ENCODE measurements at places on chromosomes 16 and 17.

GRCh38 chr17:74373838-74374606 lies 6.7 kb downstream of the GPR142 start:
- DNase-seq = no peak

GRCh38 chr17:41957869-41958439 lies 8.6 kb upstream of the CNP start:
- no peak for DNase-seq

- DNase-seq = no peak
Observed at GRCh38 chr16:85057948-85058347, 30.4 kb downstream of the KIAA0513 start.

GRCh38 chr16:2831203-2831602 lies 1.1 kb downstream of the ZG16B start:
- DNase-seq = no peak

DNA sequence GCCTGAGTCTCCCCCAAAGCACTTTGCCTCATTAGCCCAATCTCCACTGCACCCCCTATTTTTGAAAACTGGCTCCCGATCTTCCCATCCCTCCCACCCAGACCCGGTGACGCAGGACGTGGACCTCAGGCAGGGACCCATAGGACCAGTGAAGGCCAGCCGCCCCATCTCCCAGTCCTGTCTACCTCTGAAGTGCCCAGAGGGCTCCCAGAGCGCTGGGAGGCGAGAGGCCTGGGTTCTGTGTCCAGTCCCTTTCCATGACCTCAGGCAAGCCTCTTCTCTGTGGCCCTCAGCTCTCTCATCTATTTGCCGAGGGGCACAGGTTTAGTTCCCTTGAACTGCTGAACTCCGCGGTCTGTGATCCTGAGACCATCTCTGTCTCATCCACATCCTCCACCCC lies 714 bp downstream of the TNS4 start:
- no peak for DNase-seq

DNA sequence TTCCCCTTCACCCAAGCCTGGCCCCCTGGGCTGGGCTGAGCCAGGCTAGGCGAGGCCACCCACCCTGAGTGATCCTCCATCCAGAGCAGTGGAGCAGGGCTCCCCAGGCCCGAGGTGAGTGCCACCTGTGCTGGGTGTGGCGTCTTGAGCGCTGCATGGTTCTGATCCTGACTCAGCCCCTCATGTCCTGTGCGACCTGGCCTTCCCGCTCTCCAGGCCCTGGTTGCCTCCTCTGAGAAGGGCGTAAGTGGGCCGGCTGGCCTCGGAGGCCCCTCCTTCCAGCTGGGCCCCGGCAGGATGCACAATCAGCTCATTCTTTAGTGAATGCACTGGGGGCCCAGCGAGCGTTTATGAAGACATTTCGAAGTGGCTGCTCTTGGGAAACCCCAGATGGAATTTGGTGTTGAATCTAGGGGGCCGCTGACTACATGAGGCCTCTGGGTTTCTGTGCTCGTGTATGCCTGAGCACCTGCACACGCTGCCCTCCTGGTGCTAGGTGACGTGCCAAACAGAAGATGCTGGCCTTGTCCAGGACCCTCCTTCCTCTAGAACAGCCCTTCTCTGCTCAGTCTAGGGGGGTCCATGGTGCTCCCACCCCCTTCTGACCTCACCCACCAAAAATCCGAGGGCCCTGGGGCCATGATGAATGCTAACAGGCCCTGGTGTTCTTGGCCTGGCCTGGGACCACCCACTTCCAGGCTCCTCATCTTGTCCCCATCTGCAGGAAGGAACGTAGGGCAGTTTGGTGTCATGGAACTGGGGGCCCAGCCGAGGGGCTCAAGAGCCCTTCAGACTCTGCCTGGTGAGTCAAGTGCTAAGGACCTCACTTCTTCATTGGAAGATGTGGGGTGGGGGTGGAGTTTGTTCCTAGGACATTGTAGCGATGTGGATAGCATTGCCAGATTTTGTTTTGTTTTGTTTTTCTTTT lies 3.6 kb upstream of the TMEM92 start:
- no peak for DNase-seq

DNA sequence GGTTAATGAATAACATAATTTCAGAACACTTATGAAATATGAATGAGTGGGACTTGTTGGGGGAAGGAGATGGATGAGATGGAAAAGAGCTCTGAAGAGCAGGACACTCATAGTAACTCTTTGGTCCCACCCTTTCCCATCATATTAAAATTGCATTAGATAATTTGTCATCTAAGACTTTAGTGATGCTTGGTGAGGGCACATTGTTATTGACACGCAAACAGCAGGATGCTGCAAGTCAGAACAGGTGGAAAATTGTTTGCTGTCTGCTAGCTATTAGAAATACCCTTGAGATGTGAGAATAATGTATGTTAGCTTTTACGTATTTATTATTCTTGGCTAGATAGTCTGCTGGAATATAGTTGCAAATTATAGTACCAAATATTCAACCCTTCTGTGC lies 75.7 kb downstream of the TANC2 start:
- DNase-seq = no peak

DNA sequence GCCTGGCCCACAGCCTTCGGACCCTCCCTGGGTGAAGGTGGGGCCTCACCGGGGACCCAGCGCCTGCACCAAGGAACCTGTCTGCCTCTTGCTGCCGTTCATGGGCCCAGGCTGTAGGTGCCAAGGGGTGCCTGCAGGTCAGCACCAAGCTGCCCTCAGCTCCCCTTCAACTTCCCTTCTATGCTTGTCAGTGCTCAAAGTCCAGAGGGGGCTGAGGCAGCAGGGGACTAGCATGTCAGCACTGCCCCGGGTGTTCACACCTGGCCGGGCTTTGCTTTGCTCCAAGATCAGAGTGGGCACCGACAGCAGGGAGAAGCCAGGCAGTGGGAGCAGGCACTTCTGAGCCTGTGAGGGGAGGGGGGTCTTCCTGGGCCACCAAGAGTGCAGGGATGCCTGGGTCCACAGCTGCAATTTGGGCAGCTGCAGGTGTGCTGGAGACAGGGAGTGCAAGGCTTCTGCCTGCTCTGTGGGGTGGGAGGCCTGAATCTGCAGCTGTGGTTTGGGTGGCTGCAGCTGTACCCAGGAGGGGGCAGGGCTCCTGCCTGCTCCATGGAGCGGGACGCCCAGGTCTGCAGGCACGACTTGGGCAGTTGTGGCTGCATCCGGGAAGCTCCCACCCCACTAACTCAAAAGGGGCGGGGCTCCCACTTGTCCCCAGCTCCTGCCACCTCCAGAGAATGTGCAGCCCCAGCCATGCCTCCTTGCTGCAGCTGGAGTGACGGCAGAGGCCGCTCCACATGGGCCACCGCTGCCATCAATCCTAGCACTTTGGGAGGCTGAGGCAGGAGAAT lies 27.6 kb upstream of the PRM1 start:
- no peak for DNase-seq

- DNase-seq = no peak
Observed at GRCh38 chr16:64866021-64866420, 255.8 kb downstream of the CDH11 start.

GRCh38 chr17:82970067-82970466 lies 109.3 kb upstream of the METRNL start:
- DNase-seq = no peak

- DNase-seq = no peak
Observed at GRCh38 chr17:60318326-60318725, 73.6 kb downstream of the USP32 start.

Data from activated CD4-positive, alpha-beta T cell treated with anti-CD3 and anti-CD28 coated beads, Interleukin-2, Interleukin-6, amounts not matched to agents 100 ng/mL and 50 ng/mL, durations not matched to agents 16 hours and 8 hours (primary cell).